Activated T-helper 1 cell treated with anti-CD3 and anti-CD28 coated beads, Interleukin-2, amount 50 U/mL, for 16 hours (primary cell): ENCODE measurements at places on chromosomes 4 and X.

DNA sequence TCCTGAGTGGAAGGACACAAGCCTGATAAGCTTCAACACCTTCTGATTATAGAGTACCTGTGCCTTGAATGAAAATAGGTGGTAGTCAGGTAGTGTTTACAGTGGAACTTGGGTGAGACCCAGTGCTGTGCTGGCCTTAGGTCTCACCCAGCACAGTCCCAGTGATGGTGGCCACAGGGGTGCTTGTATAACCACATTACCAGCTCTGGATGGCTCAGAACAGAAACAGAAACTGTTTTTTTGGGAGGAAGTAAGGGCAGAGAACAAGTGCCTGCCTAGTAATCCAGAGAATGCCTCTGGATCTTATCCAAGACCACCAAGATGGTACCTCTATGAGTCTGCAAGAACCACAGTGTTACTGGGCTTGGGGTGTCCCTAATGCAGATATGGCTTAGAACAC is 171.5 kb upstream of the DIPK2B start:
- DNase-seq: no peak

DNA sequence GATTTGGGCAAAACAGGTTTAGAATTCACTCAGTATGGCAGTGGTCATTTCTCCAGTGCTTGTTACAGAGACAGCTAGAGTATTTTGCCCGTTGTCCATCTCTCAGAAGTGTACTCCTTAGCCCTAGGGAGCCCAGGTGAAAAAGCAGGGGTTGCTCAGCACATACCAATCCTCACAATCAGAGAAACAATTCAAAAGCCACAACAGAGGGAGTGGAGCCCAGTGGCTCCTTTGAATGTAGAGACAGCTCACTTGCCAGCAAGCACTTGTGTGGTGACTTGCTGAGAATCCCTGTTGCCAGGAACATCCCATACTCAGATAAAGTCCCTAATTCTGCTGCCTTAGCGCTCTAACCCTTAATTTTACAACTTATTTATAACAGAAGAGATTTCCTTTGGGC is 1488.3 kb downstream of the RPA4 start:
- DNase-seq: no peak

DNA sequence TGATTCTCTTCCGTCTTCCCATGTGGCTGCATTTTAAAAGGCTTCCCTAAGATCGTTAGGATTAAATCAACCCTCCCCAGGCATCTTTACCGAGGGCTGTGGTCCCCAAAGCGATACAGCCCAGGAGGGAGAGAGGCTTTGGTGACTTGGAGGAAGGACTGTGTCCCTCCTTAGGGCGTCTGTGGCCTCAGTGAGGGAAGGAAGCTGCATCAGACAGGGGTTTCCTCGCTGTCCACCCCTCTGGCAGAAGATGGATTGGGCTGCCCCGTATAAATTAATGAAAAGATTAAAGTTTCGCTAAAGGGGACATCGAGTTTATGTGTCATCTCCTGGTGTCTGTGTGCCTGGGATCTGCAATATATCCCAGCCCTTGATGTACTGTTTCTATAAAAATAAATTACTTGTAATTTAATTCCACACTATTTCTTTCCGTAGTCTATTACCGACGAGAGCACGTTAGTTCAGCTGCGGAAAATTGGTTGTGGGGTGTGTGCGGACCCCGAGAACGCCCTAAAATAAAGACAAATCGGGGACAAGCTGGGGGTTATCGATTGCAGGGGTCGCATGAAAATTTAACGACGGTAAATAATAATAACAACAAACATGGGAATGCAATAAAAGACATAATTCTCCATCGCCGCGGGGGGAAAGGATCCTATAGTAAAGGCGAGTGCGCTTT is 6.5 kb downstream of the SHOX start:
- DNase-seq: no peak

- DNase-seq: no peak
Observed at GRCh38 chrX:110699109-110699508, 96.5 kb downstream of the CHRDL1 start.

DNA sequence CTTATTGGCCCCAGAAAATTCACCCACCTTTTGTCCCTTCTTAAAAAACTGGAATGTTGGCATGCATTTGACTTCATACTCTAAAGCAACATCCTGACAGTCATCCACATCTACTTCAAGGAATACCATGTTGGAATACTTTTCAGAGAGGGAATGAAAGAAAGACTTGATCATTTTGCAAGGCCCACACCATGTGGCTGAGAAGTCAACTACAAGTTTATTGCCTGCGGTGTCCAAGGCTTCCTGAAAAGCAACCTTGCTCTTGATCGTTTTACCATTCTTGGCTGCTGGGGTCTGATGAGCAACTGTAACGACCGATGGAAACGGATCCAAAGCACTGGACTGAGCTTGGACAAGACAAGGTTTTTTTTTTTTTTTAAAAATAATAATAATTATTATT is 9.3 kb downstream of the SEPTIN11 start:
- no peak for DNase-seq
